ENCODE measurements at places on chromosomes 6 and 20. TPM values are rescaled to one million over a fixed set of nuclear protein-coding genes. Genes with fewer than 3 reads are reported as not detected.

GRCh38 chr6:24766680-24767462 is 7.9 kb upstream of the GMNN start:
- no peak for DNase-seq

DNA sequence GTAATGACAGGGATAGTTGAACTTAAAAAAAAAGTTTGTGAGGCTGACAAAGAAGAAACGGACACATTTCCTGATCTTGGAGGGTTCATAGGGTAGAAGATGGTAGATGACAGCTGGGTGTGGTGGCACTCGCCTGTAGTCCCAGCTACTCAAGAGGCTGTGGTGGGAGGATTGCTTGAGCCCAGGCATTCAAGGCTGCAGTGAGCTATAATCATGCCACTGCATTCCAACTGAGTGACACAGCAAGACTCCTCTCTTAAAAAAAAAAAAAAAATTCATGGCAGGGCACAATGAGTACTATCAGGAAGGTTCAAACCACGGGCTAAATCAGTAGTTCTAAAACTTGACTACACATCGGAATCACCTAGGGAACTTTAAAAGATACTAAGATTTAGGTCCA is 2.0 kb upstream of the MICA start:
- DNase-seq, result peak; percentile 21

DNA sequence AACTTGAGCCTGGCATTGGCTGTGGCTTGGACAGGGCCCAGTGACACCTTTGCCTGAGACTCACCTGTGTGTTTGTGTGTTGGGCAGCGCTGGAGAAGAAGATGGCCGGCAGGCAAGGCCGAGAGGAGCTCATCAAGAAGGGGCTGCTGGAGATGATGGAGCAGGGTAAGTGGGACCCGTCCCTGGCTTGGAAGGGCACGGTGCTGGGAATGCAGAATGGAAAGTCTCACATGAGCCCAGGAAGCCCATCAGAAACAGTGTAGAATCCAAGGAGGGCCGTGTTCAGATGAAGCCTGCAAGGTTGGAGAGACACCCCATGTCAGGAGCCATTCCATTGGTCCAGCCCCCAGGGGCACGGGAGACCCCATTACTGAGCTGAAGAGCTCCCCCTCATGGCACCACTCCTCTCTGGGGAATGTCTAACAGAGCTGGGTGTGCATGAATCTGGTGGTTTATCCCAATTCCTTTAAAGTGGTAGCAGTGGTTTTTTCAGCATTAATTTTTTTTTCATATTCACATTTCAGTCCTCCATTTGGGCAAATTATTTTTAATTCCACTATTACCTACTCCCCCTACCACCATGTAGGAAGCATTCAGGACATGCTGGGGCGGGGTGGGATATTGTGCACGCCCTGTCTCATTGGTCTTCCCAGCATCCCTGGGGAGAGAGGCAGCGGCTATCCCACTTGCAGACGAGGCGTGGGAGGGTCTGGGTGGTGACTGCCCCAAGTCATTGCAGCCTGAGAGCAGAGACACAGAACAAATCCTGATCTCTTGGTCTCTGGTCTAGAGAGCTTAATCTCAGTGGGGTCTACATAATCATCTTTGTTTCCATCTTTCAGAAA is 143.6 kb downstream of the PHACTR3 start:
- DNase-seq, result no peak

- DNase-seq, result no peak
These were observed 28.7 kb upstream of the MAS1 start for GRCh38 chr6:159862103-159862502.

- no peak for DNase-seq
These were observed 290.0 kb upstream of the PTCHD4 start for GRCh38 chr6:48401016-48401415.

DNA sequence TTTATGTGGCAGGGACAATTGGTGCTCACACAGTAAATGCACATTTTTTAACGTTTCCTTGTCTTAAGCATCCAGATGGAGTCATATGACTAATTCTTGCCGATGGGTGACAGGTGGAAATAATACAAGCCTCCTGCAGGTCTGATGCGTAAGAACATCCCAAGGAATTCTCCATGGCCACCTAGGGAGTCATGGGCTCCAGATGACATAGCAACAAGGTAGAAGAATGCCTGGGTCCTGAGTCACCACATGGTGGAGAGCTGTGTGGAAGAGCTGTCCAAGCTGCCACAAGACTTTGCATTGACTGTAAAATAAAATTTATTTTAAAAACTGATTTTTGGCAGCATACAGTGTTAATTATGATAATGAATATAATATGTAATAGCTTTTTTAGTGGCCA is 77.0 kb upstream of the MAP3K7 start:
- DNase-seq, result no peak

GRCh38 chr6:107871016-107871415 is 46.9 kb upstream of the SCML4 start:
- no peak for DNase-seq

DNA sequence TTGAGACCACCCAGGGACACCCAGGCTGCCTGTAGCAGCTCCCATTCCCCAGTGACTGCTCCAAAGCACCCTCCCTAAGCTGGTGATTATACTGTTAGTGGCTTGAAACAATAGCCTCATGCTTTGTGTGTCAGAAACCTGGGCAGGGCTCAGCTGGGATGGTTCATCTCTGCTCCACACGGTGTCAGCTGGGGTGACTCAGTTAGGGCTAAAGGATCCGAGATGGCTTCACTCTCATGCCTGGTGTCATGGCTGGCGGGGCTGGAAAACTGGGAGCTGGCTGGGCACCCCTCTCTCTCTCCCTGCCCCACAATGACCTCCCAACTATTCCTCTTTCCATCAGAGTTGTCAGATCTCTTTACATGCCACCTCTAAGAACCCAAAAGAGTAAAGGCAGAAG is 44.4 kb downstream of the ANKRD60 start:
- DNase-seq, result no peak

GRCh38 chr6:47492355-47492754 is 14.8 kb downstream of the CD2AP start:
- no peak for DNase-seq

DNA sequence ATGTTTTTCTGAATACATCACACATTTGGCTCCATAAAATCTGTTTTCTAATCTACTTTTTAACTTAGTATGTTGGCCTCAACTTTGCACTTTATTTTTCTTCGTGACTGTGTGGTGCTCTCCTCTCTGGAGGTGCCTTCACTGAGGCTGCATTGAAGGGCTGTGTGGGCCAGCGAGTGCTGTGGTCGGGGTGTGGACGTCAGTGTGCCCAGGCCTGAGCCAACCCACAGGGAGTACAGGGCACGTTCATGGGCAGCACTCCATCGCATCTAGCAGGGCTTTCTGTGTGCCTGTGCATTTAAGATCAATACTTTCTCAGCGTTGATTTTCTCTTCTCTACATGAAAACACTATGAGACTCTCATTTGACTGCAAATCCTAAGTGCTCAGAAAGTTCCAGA is 37.8 kb downstream of the DACT2 start:
- no peak for DNase-seq

GRCh38 chr6:40074306-40075055 is 140.2 kb upstream of the MOCS1 start:
- DNase-seq, result no peak

DNA sequence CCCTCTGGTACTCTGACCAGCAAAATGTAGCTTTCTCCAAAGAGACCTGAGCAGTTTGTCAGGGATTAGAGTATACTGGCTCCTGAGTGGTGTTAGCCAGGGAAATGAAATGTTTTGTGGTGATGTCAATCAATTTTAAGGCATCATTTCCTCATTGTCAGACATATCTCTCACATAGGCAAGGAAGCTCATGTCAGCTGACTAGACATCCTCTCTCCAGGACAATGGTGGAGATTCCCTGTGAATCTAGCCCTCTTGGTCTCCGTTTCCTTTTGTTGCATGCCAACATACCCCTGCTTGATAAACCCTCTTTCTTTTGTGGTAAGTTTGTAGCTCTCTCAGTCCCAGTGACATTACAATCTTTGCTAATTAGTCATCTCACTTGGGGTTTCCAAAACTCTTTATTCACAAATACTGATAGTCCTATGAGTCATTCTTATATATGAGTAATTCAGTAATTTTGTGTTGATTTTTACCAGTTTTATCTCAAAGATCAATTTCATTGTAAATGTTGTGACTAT is 135.6 kb upstream of the PTPRK start:
- peak; percentile 27 for DNase-seq

DNA sequence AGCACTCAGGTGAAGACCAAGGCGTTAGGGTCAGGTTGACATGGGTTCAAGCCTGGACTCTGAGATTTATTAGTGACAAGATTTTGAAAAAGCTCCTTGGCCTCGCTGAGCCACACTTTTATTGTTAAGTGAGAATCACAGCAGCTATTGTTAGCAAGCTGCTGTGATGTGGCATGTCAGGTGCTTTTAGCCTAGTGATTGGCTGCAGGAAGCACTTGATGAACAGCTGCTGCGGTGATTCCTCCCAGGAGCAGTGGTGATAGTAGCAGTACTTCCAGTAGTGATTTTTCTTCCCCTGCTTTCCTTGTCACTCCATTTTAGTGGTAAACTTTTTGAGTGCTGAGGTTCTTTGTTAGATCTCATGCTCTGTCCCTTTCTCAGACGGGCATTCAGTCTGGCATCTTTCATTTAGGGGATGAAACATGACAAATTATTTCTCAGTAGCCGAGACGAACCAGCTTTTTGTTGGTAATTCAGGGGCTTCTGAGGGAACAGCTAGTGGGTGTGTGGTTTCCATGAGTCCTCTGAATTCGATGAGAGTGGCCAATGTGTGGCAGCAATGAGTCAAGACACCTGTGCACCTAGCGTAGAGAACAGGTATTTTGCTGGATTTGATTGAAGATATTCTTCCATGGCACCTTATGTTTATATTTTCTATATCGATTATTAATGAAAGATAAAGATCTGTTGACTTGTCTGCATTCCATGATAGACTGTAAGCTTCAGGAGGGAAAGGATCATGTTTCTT is 696.7 kb downstream of the DHX35 start:
- no peak for DNase-seq

The MAK gene
- total RNA-seq, result 0.42 TPM

The COL21A1 gene
- total RNA-seq, result not detected

The HLA-DQA1 gene
- total RNA-seq, result 0.32 TPM

The PRR18 gene
- total RNA-seq, result 0.11 TPM

The PNPLA1 gene
- total RNA-seq, result not detected

The KCNK15 gene
- total RNA-seq, result 1.1 TPM

The NKX2-4 gene
- total RNA-seq, result not detected

The OVOL2 gene
- total RNA-seq, result not detected

The FHL5 gene
- total RNA-seq, result not detected

All from activated CD4-positive, alpha-beta T cell treated with anti-CD3 and anti-CD28 coated beads for 36 hours (primary cell).